Activated CD8-positive, alpha-beta memory T cell treated with anti-CD3 and anti-CD28 coated beads, Interleukin-2, amount 50 U/mL, for 4 hours (primary cell): ENCODE measurements at places on chromosomes 5 and 9.

GRCh38 chr5:173310218-173310769 lies 17.9 kb downstream of the STC2 start:
- no peak for DNase-seq

DNA sequence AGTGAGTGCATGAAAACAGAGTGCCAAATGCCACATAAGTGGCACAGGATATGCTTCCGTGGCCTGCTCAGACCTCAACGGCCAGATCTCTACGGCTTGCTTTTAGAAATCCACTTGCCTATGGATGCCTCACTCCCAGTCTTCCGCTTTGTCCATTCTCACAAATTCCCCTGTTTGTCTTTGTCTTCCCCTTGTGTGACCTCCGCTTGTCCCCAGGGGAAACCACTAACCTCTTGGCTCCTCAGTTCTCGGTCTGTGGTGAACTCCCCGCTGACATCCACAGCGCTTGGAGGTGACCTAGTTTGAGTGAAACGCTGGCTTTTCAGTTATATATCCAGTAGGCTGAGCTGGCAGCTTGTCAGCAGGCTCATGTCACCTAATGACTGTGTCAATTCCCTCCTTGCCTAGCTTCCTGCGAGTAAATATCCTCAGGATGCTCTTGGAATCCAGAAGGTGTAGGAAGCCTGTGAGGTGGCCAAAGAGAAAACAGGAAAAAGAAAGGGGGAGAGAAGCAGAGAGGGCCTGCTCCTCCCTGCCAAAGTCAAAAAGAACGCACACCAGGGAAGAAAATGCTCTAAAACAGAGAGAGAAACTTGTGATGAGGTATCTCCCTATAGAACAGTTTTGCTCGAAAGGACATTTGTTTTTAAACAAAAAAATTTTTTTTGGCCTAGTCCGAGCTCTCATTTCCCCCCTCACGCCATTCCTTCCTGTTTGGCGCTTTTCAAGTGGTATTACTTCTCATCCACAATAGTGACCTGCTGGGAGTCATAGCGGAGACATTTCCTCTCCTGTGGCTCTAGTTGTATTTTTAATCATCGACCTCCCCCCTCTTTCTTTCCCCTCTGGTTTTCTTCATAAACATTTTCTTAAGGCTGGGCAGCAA lies 101.6 kb upstream of the SPRY4 start:
- peak; percentile 31 for DNase-seq

GRCh38 chr5:61279725-61280124 lies 52.3 kb upstream of the ZSWIM6 start:
- DNase-seq = no peak

DNA sequence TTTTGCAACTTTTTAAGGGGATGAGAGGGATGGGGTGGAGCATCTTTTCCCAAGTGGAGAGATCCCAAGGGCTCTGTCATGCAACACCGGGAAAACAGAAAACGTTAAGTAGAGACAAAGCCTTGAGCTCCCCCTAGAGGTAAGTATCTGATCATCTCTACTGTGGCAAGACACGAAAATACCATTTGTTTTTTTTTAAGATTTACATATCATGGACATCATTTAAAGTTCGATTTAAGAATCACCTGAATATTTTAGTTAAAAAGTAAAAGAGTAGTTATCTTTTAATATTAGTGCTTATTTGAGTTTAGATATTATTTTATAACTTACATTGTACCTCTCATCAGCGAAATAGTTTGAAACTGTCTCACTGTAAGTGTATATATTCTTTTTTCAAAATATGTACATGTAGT lies 200.4 kb downstream of the LRRC70 start:
- no peak for DNase-seq

DNA sequence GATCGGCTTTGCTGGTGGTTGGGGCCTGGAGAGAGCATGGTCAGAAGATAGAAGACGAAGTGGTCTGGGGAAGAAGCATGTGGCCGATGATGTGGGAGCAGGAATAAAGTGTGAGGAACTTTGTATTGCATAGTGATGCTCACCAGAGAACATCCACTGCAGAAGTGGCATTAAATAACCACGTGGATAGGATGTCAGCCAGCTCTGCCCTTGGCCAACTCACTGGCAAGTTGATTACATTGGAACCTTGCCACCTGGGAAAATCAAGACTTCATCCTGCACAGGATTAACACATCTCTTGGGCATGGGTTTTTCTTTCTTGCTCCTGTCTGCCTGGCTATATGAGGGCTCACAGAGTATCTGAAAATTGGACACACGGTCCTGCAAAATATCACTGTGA lies 217.4 kb downstream of the DMRT2 start:
- no peak for DNase-seq

- no peak for DNase-seq
These were observed 183.2 kb downstream of the TMEM161B start for GRCh38 chr5:88085462-88085861.

- no peak for DNase-seq
These were observed 1038.3 kb downstream of the TLE1 start for GRCh38 chr9:80651044-80651443.

- peak; percentile 27 for DNase-seq
These were observed at the start of gene ZFP2 for GRCh38 chr5:178895615-178896571. Gene ZFP2 (plus strand): TSS chr5:178895913. CDS start chr5:178931314, 35,401 bp downstream.

DNA sequence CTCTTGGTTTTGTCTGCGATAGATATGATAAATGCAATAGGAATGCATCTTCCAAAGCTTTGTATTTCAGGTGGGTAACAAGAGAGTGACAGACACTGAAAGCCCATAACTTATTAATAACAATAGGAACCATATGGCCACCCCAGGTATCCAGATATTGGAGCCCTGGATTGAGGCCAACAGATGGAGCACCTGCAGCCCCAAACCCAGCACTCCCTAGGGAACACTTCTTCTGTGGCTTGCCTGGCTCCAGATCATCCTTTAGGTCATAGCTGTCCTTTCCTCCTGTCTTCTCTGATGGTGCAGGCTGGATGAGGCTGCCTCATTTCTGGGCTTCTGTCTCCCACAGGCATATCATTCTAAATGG lies 5.0 kb upstream of the IL3 start:
- no peak for DNase-seq

GRCh38 chr5:170159101-170159698 lies 53.5 kb downstream of the FOXI1 start:
- DNase-seq = no peak

DNA sequence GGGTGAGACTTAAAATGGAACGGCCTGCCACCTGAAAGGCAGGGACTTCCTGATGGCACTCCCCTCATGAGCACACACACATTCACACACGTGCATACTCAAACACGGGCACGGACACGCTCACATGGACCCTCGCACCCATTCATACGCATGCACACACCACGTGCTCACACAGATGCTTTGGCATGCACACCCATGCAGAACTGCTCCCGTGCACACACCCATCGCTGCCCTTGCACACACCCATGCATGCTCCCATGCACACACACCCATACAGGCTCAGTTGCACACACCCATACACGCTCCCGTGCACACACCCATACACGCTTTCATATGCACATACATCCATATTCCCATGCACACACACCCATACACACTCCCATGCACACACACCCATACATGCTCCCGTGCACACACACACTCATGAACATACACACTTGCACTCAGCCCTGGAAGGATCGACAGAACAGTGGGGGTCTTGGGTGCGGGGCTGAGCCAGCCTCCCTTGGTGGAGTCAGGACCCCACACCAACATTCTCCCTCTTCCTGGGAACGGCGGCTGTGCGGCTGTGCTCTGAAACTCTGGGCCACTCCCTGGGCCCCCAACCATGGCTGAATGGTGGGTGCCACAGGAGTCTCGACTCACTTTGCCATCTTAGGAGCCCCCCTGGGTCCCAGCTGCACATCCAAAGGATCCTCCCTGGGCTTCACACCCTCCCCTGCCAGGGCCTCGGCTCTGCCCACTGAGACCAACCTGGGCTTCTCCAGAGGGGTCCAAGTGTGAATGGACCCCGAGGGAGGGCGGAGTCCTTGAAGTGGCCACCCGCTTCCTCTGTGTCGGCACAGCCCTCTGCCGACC lies 115.2 kb downstream of the RXRA start:
- no peak for DNase-seq

GRCh38 chr5:96236051-96236450 lies 197.0 kb downstream of the PCSK1 start:
- no peak for DNase-seq

DNA sequence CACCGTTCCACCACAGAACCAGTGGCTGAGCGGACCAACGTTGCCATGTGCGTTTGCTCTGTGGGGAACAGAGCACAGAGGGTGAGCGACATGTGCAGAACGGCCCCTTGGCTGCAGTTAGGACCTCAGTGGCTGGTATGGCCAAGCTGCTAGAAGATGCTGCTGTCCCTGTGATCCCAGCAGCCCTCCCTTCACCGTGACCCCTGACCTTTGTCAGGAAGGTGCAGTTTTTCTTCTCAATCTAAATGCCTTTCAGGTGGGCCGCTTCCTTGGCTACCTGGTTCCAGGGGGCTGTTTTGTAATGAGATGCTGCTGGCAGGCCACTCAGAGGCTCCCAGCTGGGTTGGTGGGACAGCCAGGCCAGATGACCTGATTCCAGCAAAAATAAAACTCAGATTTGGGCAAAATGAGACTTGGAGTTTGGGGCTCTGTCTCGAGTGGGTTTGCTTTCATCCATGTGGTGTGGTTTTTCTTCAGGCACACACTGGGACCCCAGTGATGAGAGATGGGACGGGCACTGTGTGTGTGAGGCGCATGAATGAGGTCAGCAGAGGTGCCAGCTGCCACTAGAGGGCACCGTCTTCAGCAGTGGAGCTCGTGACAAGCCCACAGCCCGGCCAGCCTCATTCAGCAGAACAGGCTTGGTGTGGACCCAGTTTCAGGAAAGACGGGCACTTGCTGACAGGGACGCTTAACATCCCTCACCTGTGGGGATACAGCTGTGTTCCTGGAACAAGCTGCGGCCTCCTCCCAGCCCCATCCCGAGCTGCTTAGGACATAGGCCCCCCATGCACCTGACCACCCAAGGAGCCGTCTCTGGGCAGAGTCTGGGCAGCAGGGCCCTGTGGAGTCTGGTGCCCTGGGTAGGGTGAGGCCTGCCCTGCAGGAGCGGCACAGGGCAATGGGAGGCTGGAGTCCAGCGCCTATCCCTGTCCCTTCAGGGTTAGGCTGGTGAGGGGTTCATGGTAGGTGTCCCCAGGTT lies 4.1 kb downstream of the MRPS2 start:
- DNase-seq = peak; percentile 59

GRCh38 chr5:54176066-54176830 lies 134.1 kb downstream of the ARL15 start:
- DNase-seq = no peak

GRCh38 chr5:116872986-116873385 lies 298.4 kb upstream of the SEMA6A start:
- DNase-seq = no peak

- no peak for DNase-seq
These were observed 600.2 kb upstream of the CCNG1 start for GRCh38 chr5:162837155-162837554.

GRCh38 chr9:33952066-33952465 lies 96.6 kb downstream of the UBAP2 start:
- no peak for DNase-seq

GRCh38 chr9:92378865-92379560 lies 25.4 kb downstream of the OGN start:
- DNase-seq = no peak

GRCh38 chr9:117957267-117957666 lies 253.1 kb downstream of the TLR4 start:
- no peak for DNase-seq

- DNase-seq = no peak
These were observed 88.2 kb upstream of the ZNF618 start for GRCh38 chr9:113787871-113788270.

- no peak for DNase-seq
These were observed 147.9 kb downstream of the MACROH2A1 start for GRCh38 chr5:135251093-135251492.

GRCh38 chr5:118146824-118147223 lies 841.5 kb downstream of the DTWD2 start:
- DNase-seq = no peak

DNA sequence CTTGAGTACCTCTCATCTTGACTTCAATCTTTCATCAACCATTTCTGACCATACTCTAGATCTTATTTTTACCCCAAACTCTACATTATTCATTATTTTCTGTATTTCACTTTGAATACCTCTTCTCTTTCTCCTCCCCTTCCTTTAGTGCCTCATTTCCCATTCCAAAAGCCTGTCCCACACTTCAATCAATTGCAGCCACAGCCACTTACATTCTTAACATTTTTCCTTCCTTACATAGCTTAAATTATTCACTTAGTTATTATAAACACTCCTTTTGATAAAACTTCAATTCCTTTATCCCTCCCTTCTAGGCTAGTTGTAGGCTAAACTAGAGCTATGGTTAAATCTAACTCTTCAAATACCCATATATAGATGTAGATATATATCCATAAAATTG lies 344.0 kb downstream of the PRR16 start:
- no peak for DNase-seq

DNA sequence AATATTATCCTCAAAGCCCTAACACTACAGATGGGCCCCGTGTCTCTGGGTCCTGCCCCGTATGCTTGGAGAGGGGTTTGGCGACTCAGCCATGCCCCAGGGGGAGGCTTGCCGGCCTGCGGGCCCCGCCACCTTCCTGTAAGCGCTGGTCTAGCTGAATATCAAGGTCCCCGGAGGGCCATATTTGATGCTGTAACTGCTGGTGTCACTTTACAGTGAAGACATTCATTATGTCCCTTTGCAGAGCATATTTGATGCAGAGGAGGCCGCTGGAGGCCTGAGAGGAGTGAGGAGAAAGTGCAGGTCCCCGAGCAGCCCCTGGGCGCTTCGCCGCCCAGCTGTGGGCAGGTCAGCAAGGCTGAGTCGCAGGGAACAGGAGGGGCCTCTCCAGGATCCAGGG lies 16.8 kb downstream of the IRX4 start:
- no peak for DNase-seq

GRCh38 chr9:114957558-114957957 lies 27.2 kb upstream of the TNFSF8 start:
- no peak for DNase-seq

GRCh38 chr5:171852255-171852681 lies 66.7 kb downstream of the SMIM23 start:
- DNase-seq = no peak

GRCh38 chr5:116959843-116960242 lies 385.2 kb upstream of the SEMA6A start:
- no peak for DNase-seq

DNA sequence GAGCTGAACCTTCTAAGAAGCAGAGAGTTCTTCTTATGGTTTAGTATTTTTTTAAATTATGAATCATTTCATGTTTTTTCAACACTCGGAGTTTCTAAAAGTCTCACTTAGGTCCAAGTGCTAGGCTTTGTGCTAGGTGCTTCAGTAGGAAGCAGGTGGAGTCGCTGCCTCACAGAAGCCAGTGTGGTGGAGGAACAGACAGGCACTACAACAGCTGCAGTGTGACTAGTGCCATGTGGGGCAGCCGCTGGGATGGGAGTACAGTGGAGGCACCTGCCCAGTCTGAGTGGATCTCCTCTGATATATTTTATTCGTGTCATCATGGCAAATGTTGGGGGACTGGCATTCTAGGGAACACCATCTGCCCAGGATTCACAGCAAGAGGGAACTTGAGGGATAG lies 15.3 kb downstream of the PCDHGC5 start:
- DNase-seq = no peak
